Right atrium auricular region (tissue), 2 donors: ENCODE measurements at places on chromosomes 11 and 22. TPM values are rescaled to one million over a fixed set of nuclear protein-coding genes. Genes with fewer than 3 reads are reported as not detected.

GRCh38 chr11:14386895-14387480 lies 28.0 kb upstream of the RRAS2 start:
- DNase-seq, result peak; percentile 63

- no peak for DNase-seq
These were observed 16.0 kb downstream of the CELF1 start for GRCh38 chr11:47536915-47537314.

DNA sequence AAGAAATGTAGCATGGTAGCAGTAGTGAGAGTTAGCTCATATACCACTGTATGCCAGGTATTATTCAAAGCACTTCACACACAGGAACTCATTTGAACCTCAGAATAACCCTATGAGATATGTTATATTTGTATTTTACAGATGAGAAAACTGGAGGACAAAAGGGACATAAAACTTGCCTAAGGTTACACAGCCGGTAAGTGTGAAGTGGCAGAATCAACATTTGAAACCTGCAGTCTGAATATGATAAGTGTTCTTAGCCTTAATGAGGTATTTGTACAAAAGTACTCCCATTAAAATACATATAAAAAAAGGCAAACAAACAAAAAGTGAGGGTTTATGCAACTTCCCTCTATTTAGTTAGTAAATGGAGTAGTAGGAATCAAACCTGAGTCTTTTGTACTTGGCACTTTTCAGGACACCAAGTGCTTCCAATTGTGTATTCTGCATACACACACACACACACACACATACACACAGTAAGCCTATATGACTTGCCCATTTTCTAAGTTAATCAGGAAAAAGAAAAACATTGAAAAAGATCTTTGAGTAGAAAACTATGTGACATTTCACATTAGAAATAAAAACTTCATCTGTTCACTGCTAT lies 223.9 kb upstream of the FOLH1 start:
- DNase-seq, result no peak

GRCh38 chr11:85705800-85706199 lies 19.8 kb upstream of the CCDC89 start:
- no peak for DNase-seq

- DNase-seq, result no peak
These were observed 8.7 kb upstream of the SLC5A12 start for GRCh38 chr11:26730414-26731083.

DBX1 gene
- not detected for total RNA-seq

DNA sequence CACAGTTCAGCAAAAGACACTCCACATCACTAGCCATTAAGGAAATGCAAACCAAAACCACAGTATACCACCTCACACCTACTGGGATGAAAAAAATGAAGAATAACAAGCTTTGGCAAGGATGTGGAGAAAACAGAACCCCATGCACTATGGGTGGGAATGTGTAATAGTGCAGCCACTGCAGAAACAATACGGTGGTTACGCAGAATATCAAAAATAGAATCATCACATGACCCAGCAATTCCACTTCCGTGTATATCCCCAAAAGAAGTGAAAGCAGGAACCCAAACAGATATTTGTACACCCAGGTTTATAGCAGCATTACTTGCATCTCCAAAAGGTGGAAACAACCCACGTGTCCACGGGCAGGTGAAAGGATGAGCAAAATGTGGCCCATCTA lies 20.8 kb downstream of the CARS1 start:
- no peak for DNase-seq

GLB1L3 gene
- not detected for total RNA-seq

DNA sequence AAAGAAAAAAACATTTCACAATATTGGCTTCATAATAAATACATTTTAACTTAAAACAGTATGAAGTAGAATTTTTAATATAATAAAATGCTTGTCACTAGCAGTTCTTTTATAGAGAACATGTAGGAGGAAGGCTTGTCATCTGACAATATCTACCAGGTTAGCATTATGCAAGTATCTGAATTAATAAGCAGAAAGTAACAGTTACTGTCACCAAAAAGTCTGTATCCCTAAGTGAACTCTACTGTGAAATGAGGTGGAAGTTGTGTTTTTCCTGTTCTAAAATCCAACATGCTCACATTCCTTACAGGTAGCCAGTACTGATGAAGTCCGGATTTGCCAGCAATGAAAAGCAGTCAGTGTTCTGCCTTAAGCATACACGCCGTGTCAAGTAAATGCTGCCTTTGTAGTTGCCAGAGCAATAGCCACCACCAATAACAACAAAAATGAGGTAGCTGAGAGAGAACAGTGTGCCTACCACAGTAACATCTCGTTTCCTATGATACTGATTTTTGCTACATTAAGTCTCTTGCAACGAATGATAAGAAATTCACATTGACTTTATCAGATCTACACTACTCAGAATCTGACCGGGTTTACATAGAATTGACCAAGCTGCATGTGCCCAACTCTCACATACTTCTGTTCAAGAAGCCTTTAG lies 95.5 kb downstream of the SIK3 start:
- DNase-seq, result no peak

DNA sequence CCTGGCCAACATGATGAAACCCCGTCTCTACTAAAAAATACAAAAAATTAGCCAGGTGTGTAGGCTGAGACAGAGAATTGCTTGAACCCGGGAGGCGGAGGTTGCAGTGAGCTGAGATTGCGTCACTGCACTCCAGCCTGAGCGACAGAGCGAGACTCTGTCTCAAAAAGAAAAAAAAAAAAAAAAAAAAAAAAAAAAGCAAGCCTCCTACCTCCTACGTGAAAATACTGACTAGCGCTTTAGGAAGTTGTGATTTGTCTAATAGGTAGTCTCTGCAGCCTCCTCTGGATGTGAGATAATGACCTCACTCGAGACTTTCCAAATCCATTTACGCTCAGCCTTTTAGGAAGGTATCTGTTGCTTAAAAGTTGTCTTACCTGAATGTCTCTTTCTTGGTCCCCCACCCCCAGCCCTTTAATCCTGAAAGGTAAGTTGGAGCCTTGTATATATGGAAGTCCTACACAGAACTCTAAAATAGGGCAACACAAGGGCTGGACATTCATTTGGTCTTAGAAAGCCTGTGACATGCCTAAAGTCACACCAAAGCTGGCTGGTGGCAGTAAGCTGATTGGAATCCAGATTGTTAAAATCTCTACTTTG lies 5.5 kb downstream of the SEPTIN3 start:
- DNase-seq, result no peak

DNA sequence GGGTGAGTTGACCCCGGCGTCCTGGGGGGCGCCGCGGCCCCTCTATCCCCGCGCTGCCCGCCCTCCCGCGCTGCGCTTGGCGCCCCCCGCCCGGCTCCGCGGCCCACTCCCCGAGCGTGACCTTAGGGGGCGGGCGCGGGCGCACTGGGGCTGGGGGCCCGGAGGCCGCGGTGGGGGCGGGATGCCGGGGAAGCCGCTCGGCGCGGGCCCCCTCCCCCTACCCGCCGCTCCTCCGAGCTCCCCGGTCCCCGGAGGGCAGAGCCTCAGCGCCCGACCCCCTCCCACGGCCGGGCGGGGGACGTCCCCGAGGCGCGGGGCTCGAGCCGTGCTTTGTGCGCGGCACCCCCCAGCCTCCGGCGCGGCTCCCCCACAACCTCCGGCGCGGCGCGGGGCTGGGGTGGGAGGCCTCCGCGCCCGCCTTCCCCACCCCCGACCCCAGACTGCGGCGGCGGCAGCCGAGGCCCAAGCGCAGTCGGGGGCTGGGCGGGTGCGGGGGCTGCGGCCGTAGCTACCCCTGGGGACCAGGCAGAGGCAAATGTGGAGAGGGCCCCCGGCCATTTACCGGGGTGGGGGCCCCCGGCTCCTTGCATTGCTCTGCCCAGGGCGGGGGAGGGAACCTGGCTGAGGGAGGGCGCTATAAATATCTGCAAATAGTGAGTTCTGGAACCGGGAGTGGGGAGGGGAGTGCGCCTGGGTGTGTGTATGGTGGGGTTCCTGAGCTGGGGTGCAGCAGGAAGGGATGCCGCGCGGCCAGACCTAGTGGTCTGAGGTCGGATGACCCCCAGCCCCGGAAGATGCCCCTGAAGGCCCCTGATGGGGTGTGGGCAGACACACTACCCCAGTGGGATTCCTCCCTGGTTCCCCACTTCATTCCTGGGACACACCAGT lies 988 bp downstream of the MGAT3 start:
- no peak for DNase-seq

DNA sequence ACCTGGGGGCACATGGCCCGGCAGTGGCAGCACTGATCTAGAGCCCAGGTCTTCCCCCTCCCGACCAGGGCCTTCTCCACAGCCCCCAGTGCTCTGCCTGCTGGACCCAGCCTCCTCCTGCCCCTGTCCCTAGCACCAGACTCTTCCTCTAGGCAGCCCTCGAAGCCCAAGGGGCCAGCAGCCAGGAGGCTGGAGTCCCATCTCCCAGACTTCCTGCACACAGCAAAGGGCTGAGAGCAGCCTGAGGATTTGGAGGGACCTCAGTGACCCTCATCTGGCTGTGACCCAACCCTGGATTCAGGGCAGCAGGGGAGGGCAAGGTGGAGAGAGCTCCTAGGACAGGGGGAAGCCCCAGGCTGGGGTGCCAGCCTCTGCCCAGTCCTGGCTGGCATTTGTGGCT lies 3.0 kb downstream of the RHOD start:
- no peak for DNase-seq

DNA sequence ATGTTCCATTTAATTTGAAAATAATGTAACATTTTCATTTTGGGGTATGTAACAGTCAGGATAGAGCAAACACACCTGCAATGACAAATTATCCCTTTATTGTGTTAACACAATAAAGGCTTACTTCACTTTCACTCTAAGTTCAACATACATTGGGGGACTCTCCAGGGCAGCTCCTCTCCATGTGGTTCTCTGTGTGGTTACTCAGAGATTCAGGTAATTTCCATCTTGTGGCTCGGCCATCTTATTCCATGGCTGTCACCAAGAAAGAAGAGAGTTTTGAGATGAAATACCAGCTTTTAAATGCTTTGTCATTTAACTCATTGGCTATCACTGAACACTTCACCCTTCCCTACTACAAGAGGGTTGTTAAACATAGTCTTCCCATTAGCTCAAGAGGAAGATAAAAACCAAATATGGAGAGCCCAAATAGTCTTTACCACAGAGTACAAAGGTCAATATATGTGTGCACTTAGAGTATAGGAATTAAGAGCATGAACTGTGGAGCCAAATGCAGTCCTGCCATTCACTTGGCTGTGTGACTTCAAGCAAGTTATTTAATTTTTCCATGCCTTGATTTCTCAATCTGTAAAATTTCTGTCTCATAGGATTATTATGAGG lies 10.6 kb upstream of the TPH1 start:
- DNase-seq, result no peak

DNA sequence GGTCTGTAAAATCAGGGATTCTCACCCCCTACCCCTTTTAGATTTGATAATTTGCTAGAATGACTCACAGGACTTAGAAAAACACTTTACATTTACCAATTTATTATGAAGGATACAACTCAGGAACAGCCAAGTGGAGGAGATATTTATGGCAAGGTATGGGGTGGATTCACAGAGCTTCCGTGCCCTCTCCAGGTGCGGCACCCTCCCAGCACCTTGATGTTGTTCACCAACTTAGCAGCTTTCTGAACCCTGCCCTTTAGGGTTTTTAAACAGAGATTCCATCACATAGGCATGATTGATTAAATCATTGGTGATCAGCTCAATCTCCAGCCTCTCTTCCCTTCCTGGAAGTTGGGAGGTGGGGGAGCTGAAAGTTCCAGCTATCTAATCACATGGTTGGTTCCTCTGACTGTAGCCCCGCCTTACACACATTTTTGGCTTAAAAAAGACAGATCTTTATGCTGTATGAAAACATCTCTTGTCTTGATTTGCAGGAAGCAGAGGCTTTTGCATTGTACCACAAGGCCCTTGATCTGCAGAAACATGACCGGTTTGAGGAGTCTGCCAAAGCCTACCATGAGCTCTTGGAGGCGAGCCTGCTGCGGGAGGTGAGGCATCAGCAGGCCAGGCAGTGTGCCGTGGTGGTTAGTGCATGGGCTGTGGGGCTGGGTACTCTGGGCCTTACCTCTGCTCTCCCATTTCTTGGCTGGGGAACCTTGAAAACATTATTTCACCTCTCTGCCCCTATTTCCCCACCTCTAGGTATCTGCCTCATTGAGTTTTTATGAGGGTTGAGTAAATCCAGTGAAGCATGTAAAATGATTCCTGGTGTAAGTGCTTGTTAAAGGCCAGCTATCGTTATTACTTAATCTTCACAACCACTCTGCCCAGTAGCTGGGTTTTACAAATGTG lies 27.0 kb downstream of the CABIN1 start:
- DNase-seq, result no peak
